ENCODE measurements at places on chromosomes 7 and 10.

GRCh38 chr7:156780724-156781455 is 112.1 kb downstream of the LMBR1 start:
- DNase-seq, result peak; percentile 53

DNA sequence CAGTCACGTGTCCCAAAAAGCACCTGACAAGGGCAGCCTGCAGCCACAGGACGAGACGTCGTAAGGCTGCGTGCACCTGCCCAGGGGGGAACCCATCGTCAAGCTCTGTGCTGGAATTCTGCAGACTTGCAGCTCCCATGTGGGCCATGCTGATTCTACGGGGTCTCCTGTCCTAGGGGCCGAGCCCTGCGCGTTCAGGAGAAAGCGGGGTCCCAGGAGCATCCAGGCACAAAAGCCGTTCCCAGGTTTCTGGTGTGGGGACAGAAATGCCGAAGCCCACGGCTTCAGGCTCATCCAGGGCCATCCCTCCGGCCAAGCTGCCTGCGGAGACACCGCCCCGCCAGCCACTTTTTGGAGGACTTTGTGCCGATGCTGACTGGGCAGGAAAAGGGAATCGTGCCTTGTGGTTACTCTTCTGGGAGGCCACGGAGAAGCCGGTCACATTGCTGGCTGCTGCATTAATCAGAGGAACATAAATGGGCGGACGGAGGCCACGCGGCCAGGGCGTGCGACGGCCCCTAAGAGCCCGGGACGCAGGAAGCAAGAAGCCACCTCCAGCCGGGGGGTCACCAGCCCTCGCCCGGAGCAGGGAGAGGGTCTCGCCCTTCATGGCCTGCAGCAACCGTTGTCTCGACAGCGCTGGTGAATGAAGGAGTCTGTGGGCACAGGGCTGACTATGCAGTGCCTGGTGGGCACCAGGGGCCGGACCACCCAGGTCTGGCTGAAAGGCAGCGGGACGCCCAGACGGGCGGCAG is 62.6 kb upstream of the PDGFA start:
- DNase-seq, result no peak

GRCh38 chr10:120850911-120851865 is at the start of gene WDR11:
TSS of gene WDR11 (plus strand) at chr10:120851362. CDS start at chr10:120851421, 59 bp downstream.
- peak; percentile 81 for DNase-seq

DNA sequence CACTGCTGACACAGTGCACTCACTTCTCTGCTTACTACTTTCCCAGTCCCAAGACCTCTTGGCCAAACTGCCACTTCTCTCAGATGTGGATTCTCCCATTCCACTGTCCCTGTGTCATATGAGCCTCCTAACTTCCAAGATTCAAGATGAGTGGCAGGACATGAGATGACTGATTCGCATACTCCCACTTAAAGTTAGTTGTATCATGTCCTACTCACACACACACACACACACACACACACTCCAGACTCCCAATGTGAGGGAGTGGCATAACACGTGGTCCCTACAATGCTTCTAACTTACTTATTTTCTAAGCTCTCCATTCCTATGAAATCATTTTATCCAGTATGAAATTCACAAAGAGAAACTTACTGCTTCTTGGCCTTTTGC is 67.0 kb upstream of the CAV2 start:
- DNase-seq, result no peak

- DNase-seq, result no peak
Observed at GRCh38 chr10:25843551-25844170, 90.4 kb upstream of the MYO3A start.

DNA sequence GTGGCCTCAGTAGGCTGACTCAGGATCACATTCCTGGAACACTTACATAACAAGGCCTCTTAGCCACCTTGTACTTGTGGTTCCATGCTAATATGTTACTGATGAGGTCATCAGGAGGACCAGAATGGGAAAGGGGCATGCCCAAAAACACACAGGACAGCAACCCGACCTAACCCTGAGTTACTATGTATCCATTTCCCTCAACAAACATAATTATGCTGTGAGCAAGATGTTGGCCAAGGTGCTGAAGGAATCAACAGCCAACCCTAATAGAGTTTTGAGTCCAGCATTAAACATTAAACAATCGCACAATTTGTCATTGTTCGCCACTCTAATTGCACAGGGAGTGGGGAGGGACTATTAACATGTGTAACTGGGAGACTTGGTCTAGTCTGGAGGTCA is 129.4 kb downstream of the PLPP4 start:
- DNase-seq, result no peak

Data from activated CD4-positive, alpha-beta T cell treated with anti-CD3 and anti-CD28 coated beads, Interleukin-2, Interleukin-4, amounts not matched to agents 100 ng/mL and 50 ng/mL, durations not matched to agents 16 hours and 8 hours (primary cell).